Smooth muscle cell of the brain vasculature (primary cell): ENCODE measurements at places on chromosomes 16 and 17.

- DNase-seq = no peak
Observed at GRCh38 chr16:2838928-2839327, 8.8 kb downstream of the ZG16B start.

DNA sequence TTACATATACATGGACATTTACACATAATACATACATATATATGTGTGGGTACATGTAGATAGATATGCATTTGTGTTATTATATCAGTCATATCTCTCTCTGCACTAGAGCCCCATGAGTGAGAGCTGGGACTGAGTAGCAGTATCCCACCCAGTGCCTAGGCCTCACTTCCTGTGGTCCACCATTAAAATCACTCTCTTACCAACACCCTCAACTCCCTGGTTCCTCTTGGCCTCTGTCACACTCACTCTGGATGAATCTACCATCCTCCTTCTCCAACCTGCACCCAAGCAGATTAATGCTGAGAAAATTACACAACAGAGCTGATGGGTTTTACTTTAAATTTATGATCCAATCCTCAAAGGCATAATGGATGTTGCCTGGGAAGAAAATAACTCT lies 4.9 kb upstream of the LYRM9 start:
- DNase-seq = no peak

GRCh38 chr17:54971901-54972300 lies 3.3 kb downstream of the STXBP4 start:
- no peak for DNase-seq

DNA sequence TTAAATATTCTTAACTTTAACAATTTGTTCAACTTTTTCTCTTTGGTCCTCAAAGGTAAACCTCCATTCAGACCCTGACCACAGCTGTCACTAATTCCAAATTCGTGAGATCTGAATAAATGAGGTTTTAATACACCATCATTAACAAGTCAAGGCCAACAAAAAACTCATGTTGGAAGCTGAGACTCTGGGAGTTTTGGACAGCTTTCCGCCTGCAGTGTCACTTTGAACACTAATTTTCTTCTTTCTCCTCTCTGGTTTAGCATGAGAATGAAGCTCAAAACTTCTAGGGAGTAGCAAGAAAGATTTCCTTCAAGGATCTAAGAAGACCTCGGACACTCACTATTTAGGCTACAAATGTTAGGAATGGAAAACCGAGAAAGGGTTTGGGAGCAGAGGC lies 32.7 kb upstream of the DNAH9 start:
- no peak for DNase-seq

DNA sequence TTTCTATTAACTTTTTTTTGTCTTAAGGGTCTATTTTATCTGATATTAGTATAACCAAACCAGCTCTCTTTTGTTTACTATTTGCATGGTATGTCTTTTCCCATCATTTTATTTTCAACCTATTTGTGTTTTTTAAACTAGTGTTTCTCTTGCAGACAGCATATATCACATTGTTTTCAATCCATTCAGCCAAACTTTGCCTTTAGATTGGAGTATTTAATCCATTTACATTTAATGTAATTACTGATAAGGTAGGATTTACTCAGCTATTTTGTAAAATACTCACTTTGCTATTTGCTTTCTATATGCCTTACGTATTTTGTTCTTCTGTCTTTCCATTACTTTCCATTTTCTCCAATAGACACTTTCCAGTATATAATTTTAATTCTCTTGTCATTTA lies 108.0 kb upstream of the NACA2 start:
- DNase-seq = no peak

GRCh38 chr17:27848931-27849330 lies 44.2 kb downstream of the LYRM9 start:
- DNase-seq = no peak

DNA sequence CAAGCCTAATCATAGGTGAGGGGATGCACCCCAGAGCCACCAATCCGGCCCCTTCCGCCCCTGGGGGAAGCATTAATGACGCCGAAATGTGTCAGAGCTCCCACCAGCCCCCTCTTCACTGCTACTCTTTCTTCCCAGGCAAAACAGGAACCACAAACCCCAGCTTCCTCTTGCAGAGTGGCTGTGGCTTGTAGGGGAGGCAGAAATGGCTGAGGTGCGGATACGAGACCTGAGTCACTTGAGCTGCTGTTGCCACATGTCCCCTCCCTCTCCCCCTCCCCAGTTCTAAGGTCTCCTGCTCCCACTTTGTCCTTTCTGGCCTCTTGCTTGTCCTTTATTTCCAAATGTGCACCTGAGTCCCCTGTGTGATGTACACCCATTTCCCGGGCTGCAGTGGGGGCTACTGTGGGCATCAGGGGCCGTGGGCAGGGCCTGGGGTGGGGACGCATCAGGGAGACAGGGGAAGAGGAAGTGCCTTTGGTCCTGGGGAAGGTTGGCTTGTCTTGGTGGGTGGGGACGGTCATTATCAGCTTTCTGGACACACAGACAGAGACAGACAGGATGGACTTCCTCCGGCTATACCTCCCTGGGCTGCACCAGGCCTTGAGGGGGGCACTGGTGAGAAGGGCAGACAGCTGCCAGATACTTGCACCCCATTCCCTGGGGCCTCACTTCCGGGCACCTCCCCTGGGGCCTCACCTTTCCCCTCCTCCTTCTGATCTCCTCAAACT lies at the start of gene APOBR:
TSS of gene APOBR (plus strand) at position 523 of the 731 bp plus-strand sequence. CDS start at position 562, 39 bp downstream.
- DNase-seq = no peak

- no peak for DNase-seq
Observed at GRCh38 chr16:12097523-12098428, 121.2 kb downstream of the SNX29 start.

DNA sequence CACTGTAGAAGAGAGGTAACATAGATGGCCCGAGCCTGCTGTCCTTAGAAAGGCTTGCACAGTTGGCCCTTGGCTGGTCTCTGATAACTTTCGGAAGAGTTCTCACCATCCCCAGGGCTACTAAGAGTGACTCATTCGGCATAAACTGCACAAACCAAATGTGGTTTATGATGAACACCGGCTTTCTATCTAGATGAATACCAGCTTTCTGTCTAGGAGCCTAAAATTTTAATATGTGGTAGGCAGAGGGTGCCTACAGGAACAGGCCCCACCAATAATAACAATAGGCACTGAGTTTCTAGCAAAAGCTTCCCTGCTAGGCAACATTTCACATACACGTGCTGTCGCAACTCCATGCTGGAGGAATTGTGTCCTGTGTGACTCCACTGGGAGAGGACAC lies 15.4 kb downstream of the CNOT1 start:
- DNase-seq = no peak

DNA sequence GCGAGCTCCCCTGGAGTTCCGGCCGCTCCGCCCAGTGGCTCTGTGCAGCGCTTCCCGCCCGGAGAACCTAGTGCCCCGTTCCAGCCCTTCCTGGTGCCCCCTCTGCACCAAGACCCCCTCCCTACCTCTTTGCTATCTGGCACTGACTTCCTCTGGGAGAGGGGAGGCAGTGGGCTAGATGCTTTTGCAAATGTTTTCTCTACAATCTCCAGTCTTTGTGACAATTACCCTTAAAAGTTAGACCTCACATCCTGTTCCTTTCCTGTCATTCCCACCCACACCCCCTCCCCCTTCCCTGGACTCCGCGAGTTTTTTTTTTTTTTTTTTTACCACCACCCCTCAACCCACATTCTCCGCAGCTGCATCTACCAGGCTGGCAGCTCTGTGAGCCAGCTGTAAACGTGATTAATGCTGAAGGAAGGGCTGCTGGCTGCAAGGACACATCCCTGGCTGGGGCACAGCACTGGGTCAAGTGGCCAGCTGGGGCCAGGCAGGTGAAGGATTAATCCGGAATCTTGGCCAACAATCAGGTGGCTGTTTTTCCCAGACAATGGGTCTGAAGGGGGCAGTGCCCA lies 101.5 kb downstream of the MGAT5B start:
- DNase-seq = no peak

GRCh38 chr16:71670537-71670936 lies 44.6 kb downstream of the MARVELD3 start:
- DNase-seq = no peak

GRCh38 chr17:8861495-8862181 lies 5.8 kb downstream of the PIK3R6 start:
- no peak for DNase-seq

- DNase-seq = no peak
Observed at GRCh38 chr16:56884026-56884582, 19.1 kb downstream of the SLC12A3 start.

- no peak for DNase-seq
Observed at GRCh38 chr16:84232969-84233368, 6.8 kb downstream of the KCNG4 start.

GRCh38 chr17:77337150-77337549 lies 196.4 kb downstream of the SEC14L1 start:
- no peak for DNase-seq

DNA sequence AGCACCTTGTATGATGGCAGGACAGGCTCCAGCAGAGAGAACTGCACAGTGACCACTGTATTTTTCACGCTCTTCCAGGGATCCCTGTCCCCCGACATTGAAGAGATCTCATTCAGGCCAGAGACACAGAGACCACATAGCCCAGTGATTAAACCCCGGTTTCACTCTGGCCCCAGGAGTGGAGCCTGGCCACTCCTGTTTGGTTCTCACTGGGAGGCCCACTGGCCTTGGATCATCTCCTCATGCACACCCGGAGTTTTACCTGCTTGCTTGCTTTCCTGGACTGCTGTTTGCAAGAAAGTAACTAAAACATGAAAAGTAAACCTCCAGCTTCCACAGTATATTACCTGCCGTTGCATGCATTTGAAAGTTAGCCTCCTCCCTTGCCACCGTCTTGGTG lies 13.2 kb upstream of the CLEC18C start:
- no peak for DNase-seq

- no peak for DNase-seq
Observed at GRCh38 chr16:88915639-88916327, 49.3 kb upstream of the PABPN1L start.

DNA sequence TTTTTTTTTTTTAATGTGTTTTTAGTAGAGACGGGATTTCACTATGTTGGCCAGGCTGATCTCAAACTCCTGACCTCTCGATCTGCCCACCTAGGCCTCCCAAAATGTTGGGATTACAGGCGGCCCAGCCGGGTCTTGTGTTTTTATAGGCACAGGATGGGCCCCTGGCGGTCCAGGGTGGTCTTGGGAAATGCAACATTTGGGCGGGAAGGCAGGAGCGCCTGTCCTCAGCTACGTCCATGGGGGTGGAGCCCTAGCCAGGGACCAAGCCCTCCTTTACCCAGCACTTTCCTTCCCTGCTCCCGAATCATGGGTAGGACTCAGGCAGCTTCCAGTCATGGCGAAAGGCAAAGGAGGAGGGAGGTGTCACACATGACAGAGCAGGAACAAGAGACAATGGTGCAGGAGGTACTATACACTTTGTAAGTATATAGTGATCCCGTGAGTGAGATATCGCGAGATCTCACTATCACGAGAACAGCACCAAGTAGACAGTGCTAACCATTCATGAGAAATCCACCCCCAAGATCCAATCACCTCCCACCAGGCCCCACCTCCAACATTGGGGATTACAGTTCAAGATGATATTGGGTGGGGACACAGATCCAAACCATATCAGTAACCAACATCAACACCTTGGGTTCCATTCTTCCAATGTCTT lies 226.7 kb upstream of the WSCD1 start:
- no peak for DNase-seq

- DNase-seq = no peak
Observed at GRCh38 chr17:76593959-76594358, 8.3 kb upstream of the ST6GALNAC2 start.

GRCh38 chr16:68660359-68660795 lies 15.3 kb downstream of the CDH3 start:
- no peak for DNase-seq

DNA sequence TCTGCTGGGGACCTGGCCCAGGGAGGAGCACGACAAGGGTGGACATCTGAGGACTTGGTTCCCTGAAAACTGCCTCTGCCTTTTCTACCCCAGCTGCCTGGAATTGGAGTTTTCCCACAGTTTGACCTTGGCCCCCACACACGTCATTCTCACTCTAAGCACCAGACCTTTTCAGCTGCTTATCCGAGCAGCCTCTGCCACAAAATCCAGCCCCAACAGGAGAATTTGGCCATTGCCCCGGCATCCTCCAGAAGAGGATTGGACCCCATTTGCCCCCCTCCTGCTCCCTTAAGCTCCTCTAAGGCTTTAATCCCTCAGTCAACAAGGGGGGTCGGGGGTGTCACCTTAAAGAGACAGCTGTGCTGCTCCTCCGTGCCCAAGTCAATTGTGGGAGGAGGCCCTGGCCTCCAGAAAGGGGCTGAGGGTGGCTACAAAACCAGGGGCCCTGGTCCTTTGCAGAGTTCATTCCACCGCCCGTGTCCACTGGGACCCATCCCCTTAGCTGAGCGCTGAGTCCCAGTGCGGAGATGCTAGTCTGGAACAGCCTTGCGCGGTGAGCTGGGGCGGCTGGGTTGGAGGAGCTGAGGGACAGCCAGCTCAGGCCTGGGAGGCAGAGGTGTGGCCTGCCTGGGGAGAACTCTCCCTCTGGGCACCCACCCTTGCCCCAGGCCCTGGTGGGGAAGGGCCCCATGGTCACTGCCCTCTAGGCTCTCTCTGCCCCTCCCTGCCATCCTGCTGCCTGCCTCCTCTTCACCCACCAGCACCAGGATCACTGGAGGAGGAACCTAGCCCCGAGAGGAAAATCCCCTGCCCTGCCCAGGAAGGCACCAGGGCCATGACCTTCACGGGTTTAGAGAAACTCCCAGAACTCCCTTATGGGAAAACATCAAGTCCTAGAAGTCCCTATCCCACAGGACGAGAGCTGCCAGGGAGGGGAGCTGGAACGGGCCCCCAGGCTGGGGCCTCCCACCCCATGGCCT lies 18.8 kb downstream of the TTYH2 start:
- no peak for DNase-seq

DNA sequence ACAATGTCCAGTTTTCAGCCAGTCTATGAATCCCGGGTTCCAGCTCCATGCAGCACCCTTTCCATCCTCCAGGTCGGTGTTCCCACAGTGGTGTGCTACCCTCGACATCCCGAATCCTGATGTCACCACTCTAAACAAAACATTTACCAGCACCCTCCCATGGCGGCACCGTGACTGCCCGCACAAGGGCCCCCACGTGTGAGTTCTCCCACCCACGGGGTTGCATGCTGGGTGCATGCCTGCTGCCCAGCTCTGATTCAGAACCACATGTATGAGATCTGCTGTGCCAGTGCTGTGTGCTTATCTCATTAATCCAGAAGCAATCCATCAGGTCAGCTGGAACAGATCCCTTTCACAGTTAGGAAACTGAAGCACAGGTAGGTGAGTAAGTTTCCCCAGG lies 57.4 kb downstream of the C16orf78 start:
- DNase-seq = no peak

- no peak for DNase-seq
Observed at GRCh38 chr17:36930583-36930900, 6.7 kb upstream of the LHX1 start.

- no peak for DNase-seq
Observed at GRCh38 chr17:75720656-75721462, at the start of gene ITGB4. ITGB4 (plus strand) TSS chr17:75721459; CDS start chr17:75724704, 3,245 bp downstream.

DNA sequence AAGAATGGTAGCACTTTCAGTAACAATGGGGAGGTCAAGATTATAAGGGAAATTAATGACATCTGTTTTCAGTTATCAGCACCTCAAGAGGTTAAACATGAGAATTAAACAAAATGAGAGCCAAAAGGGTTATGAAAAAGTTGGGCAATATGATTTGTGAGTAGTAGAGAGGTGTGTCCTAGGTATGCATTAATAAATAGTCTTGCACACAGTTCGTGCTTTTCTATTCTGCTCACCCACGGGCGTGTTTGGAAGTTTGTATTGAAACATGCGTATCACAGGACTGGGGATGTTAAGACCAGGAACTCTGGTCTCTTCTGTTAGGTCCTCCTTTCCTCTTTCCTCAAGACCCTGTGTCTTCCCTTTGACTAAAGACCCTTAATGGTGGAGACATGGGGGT lies 6.0 kb downstream of the BPTF start:
- no peak for DNase-seq
